Activated effector memory CD4-positive, alpha-beta T cell treated with anti-CD3 and anti-CD28 coated beads, Interleukin-2, amount 50 U/mL, for 16 hours (primary cell): ENCODE measurements at places on chromosomes 6 and 20.

DNA sequence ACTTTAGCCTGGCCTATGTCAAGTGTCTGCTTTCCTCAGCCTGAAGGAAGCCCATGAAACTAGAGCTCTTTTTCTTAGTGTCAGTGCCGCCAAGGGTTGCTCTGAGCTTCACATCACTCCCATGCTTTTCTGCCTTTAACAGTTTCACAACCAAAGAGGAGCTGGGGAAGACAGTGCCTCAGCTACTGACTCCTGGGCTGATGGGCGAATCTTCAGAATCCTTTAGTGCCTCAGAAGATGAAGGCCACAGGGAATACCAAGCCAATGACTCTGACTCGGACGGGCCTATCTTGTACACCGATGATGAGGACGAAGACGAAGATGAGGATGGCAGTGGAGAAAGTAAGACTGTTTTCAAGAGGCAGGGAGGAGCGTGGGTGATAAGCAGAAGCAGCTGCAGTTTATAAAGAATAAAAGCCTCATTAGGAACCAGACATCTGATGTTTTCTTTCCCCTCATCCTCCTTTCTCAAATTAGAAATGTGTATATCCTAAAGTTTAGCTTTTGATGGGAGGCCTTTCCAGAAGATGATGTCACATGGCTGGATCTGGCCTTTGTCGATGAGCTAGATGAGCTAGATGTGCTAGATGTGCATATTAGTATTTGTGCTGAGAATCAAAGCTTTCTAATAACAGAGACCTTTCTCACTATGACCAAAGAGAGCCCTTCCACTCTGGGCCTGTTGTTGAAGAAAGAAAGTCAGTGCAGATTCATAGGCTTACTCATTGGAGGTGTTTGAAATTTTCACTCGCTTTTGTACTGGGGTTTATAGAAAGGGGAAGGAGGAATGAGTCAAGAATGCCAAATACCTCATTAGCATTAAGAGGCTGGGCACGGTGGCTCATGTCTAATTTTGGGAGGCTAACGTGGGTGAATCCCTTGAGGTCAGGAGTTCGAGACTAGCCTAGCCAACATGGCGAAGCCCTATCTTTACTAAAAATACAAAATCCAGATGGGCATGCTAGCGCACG is 70.7 kb upstream of the LTV1 start:
- DNase-seq = no peak

- DNase-seq = peak; percentile 92
Measured at GRCh38 chr6:37483917-37484785, 15.5 kb downstream of the CCDC167 start.

DNA sequence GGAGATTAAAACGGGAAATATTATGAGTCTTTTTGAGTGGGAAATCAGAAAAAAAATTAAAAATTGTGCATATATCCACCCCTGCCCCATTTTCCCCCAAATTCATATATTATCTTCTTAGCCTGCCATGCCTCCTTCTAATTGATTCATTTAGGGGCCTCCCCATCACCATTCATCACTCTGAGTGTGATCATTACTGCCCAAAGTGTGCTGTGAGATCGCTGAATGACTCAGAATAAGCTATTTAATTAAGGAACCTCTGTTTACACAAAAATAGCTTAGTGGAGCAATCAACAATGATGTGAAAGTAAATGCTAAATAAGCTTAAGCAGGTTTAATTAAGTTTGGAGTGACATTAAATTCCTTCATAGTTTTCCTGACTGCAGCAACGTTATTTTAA is 645.5 kb downstream of the GRIK2 start:
- DNase-seq = no peak

GRCh38 chr20:49712996-49713752 is 504 bp downstream of the B4GALT5 start:
- DNase-seq = peak; percentile 77

DNA sequence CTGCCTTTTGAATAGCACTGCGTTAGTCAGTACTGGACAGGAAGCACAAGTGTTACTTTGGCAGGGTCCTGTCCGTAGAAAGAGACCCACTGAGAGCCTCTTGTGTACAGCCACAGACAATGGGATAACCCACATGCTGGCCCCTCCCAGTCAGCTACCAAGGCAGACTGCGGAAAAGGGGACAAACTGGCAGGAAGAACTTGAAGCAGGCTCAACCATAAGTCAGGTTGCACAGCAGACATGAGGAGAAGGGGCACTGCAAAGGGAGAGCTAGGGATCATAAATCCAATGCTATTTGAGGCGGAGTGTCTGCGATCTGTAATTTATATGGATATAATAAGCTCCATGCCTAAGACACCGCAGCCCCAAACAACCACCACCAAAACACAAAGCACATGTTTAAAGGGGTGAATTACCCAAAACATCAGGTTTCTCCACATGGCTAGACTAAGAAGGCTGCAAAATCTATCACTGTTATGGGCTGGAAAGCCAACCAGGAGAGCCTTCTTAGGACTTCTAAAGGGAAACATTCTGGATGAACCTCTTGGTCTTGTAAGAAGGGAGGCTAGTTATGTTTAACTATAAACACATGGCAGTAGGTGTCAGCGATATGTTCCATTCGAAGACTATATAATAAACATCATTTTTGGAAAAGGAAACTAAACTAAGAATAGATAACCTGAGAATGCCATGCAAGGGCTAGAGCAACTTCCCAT is 141.7 kb downstream of the BACH2 start:
- DNase-seq = no peak

DNA sequence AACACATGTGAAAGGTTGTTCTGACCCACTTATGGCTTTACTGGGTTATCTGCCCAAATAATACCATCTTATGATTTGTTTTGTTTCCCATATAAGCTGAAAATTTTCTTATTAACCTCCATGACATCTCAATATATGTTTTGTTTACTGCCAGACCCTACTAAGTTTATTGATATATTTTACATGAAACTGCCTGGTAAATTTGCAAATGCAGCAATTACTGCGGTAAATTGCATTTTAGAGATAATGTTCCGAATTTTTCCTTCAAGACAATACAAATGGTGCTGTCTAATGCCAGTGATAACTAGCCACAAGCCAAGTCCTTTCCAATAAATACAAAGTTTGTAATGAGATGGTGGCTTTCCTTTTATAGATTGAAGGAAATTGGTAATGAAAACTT is 275.9 kb downstream of the SAMD5 start:
- DNase-seq = no peak

- no peak for DNase-seq
Measured at GRCh38 chr20:46028110-46028509, 905 bp upstream of the SLC12A5 start.

DNA sequence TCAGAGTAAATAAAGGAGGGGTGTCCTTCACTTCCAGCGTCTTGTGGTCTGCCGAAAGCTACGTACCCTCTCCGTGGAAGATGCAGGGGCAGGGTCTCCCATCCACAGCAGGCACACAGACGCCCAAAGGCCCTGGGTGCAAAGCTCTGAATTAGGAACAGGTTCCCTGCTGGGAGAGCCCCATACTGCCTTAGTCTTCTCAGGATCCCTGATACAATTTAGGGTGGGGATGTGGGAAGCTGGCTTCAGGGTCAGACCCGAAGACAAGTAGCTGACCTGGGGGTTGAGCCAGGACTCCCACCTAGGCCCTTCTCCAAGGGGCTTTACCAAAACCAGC is 74.1 kb downstream of the TTLL2 start:
- DNase-seq = no peak

DNA sequence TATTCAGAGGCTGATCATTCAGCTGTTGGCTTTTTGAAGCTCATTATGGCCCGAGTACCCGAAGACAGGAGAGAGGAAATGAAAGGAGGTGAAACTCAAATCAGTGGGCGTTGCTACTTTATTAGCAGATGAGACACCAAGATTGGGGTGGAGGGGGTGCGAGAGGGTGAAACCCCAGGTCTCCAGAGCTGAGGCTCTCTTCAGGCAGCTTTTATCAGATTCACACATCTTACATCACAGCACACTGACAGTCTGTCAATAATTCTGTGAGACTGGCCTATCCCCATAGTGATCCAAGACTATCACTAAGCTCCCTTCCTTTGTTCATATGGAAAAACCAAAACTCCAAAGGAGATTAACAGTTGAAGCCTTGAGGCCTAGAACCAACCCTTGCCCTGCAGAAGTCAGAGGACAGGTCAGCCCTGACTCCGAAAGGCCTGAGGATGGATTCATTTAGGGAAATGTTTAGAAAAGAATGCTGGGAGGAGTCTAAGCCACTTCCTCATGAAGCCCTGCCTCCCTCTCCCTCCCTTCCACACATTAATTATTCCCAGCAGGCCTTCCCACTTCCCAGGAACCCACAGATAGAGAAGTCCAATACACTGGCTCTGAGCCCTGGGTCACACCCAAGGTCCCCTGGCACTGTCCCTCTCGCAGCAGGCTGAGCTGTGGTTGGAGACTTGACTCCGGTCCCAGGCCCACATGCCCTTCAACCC is 23.2 kb downstream of the TRERF1 start:
- peak; percentile 87 for DNase-seq

GRCh38 chr6:40302856-40303454 is 284.2 kb downstream of the LRFN2 start:
- no peak for DNase-seq

DNA sequence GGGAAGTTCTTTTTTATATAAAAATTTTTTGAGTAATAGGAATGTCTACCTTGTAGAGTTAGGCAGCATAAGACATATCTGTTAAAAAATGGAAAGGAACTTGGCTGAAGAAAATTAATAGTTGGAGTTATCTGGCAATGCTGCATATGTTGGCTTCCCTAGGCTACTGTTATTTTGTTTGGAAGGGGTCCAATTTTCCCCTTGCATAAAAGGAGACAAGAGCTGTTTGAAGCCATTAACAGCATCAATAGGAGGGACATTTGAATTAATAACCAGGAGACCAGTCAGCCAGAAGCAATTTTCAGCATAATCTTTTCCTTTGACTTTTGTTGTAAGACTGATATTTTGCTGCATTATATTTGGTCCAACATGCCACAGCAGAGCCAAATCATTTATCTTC is 80.9 kb upstream of the TAB2 start:
- no peak for DNase-seq

DNA sequence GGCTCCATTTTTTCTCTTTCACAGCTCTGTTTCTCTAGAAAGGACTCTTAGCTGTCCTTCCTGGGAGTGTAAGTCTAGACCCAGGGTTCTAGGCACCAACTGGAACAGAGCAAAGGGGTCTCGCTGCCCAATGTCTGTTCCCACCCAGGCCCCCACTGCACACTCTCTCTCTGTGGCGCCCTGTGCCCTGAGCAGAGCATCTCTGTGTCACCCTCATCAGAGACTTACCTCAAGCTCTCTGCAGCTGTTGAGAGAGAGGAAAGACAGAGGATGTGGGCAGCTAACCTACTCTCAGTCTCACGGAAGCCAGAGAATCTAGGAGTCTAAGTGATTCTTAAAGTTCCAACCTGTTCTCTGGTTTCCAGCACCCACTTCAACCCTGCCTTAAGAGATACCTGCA is 9.5 kb downstream of the NCR2 start:
- no peak for DNase-seq

DNA sequence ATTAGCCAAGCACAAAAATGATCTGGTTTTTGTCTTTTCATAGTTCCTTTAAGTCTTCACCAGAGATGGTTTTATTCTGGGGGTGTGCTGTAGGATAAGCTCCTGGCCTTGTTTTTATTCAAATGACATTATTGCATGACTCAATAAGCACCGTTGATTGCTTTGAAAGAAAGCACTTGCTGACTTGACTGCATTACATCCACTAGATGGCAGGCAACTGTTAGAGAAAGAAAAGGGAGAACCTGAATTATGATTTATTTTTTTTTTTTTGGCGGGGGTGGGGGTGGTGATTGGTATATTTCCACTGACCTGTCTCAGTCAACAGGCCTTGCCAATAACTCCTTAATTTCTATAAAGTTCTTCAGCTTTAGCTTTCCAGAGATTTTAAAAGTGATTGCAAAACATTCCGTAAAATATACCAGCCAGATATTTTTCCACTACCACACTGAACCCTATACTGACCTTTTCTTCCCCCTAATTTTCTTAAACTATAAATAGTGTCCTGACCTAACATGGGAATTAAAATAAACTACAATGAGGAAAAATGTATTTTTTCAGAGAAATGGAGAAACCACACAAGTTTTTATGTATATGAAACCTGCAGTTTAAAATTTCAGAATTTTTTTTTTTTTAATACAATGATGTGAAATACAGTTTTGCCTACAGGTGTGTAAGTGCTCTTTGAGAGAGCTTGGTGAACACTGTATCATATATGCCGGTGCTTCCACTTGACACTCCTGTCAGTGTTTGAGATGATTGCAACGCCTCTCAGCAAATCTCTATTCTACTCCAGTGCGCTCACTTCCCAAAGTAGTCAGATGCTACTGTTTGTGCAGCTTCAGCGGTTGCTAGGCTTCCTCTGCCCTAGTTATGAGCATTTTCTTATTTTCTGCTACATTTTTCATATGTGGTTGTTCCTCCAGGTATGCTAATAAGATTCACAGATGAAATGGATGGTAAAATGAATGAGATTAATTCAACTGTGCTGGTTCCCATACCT is 274.3 kb downstream of the CD109 start:
- no peak for DNase-seq

DNA sequence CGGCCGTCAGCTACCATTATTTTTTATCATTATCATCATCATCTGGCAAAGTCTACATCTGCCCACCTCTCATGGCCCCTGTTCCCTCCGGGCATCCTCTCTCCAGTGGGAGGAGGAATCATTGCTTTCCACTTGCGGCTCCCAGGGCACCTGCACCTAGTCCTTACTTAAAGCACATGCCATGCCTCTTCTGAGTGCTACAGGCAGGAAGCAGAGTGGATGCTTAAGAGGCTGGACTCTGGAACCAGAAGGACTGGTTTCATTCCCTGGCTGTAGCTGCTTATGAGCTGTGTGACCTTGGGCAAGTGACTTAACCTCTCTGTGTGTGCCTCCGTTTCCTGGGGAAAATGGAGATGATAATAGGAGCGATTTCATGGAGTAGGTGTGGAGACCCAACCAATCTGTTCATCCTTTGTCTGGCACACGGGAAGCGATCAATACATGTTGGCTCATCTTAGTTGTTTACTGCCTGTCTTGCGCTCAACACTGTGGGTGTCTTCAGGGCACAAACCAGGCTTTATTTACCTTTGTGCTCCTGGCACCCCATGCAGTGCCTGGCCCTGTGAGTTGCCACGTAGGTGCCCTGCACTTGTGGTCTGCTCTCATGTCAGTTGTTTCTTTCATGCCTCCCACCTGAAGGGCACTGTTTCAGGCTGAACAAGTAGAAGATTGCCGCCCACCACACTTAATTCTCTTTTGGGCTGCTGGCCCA is 317.0 kb upstream of the SULF2 start:
- DNase-seq = peak; percentile 47
